ENCODE measurements at places on chromosomes 16 and 17. TPM values are rescaled to one million over a fixed set of nuclear protein-coding genes. Genes with fewer than 3 reads are reported as not detected.

Gene PNMT
- 0.65 TPM for total RNA-seq

Gene PITPNM3
- total RNA-seq: 0.90 TPM

Gene ZNF469
- 7.0 TPM for total RNA-seq

Gene BEAN1
- total RNA-seq: 5.6 TPM

Gene SEBOX
- total RNA-seq: not detected

Gene CSNK1D
- total RNA-seq: 28.7 TPM

Gene PMFBP1
- not detected for total RNA-seq

Gene ASPHD1
- 11.2 TPM for total RNA-seq

Gene FMNL1
- 3.4 TPM for total RNA-seq

Gene ZNF19
- 0.16 TPM for total RNA-seq

Gene NACA2
- total RNA-seq: not detected

Gene SHISA9
- total RNA-seq: not detected

Gene KLHL10
- not detected for total RNA-seq

Gene MYH3
- not detected for total RNA-seq

Gene RSKR
- 0.81 TPM for total RNA-seq

Gene CDH1
- not detected for total RNA-seq

Gene ITGAX
- not detected for total RNA-seq

Gene CDK5R1
- 1.5 TPM for total RNA-seq

Gene KRT33A
- total RNA-seq: not detected

Gene RAMP2
- 1.4 TPM for total RNA-seq

Gene KCNG4
- not detected for total RNA-seq

Gene KRT27
- not detected for total RNA-seq

Gene KRT12
- not detected for total RNA-seq

Gene FBXL16
- 2.9 TPM for total RNA-seq

Gene ABCC11
- total RNA-seq: not detected

Gene CCDC78
- total RNA-seq: 1.6 TPM

Gene CTRB1
- not detected for total RNA-seq

Gene OR3A3
- not detected for total RNA-seq

Gene DOC2B
- total RNA-seq: not detected

Gene CLDN7
- total RNA-seq: 2.0 TPM

Gene GGA2
- 22.9 TPM for total RNA-seq

Gene RHBDF2
- 26.7 TPM for total RNA-seq

Measured in cardiac atrium fibroblast (primary cell).